ENCODE measurements at places on chromosomes 12 and 14.

DNA sequence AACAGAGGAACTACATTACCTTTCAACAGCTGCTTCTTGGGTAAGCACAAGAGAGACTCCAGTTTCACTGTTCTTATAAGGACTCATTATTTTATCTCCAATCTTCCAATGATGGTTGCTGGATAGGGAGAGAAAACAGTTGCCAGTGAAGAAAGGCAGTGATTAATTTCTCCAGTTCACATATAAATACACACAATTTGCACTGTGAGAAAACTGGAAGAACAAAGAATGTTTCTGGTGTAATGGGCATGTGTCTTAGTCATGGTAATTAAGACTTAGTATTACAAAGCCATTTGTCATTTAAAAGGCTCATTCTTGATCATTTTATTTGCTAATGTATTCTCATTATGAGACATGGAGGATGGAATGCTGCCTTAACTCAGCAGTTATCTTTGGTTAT lies 78.0 kb upstream of the FAR2 start:
- DNase-seq, result no peak

DNA sequence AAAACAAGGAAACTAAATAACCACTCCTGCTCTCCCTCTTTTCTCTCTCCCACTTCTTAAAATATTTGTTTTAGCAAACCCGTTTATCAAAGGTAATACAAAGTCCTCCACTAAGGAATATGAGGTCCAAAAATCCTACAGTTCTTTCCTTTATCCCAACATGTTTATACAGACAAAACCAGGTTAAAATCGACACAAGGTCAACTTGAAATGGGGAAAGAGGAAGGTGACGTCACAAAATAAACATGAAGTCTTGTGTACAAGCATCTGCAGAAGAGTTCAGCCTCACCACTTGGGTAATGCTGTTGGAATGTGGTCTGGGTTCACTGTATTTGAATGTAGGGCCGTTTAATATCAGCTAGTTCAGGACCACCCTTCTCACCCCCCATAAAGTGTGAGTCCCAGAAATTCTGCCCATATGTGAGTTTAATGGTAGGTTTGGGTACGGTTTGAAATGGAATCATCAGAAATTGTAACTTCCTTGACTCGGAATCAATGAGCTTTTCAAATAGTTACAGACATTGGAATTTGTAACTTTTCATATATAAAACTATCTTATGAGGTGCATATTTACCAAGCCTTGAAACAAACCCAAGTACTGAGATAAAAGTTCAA lies 120.0 kb upstream of the SLC38A2 start:
- DNase-seq, result no peak

GRCh38 chr14:57871459-57872080 lies 5.7 kb upstream of the SLC35F4 start:
- DNase-seq, result no peak

DNA sequence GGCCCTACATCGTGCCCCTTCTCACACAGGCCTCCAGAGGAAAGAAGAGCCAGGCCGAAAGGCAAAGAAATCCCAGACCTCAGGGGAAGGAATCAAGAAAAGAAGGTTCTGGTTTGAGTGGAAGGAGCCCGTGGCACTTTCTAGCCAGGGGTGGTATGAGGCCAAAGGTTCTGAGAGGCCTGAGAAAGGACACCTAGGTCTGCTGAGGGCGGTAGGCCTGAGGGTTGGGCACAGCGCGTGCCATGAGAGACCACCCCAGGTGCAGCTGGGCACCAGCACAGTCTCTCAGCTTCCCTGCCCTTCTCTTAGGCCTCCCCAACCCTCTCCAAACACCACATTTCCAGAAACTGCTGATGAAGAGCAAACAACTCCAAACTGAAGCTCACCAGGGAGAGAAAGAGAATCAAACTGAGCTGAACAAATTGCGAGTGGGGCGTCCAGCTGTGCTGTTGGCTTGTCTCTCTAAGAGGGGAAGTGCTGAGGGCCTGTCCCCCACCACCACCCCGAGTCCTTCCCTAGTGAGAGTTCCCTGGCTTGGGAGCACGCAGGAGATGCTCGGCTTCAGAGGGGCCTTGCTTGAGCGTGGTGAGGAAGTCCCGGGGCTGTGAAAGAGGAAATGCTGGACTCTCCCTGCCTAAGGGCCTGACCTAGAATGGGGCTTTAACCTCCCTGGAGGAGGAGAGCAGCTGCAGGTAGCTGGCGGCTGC lies 184.8 kb downstream of the ZFP36L1 start:
- DNase-seq, result no peak

DNA sequence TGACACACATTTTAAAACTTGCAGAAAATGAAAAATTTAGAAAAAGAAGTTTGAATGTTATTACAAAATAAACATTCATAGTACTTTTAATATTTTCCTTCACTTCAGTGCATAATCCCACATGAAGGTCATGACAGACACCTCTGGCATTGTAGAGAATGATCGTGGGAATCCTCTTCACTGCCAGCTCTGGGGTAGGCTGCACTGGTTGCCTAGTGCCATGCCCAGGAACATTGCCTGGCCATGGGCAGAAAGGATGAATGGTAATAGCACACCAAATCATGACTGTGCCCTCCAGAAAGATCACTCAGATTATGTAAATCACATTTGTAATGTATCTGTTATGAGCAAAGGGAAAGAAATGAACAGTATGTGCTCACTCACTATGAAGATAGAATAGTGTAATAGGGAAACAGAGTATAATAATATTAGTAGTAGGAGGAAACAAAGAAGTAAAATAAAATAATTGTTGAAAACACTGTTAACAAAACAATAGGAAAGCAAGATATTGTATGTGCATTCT lies 161.6 kb downstream of the PLCZ1 start:
- DNase-seq, result no peak

DNA sequence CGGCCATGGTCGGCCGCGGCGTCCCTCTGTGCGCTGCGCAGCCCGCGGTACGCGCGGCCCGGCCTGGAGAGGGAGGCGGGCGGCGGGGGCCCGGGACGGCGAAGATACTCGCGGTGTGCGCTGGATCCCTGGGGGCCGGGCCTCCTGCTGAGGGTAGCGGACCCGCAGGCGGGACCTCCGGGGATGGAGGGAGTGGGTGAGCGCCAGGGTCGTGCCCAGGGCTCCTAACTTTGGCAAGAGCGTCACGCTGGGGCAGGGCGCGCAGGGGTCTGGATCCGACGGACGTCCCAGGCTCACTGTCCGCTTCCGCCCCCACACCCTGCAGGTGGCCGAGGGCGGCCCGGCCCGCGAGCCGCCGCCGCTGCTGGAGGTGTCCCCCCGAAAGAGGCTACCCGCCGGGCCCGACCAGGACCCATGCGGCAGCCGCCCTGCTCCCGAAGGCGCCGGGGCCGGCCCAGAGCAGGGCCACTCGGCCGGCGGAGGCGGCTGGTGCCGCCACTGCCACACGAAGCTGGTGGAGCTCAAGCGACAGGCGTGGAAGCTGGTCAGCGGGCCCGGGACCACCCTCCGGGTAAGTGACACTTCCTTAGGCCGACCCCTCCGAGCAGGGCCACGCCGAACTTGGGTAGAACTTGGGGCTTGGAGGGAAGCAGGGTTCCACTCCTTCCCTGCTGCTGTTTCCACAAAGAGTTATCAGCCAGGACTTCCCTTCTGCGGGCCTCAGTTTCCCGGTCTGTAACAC lies 502 bp downstream of the KIF26A start:
- no peak for DNase-seq

DNA sequence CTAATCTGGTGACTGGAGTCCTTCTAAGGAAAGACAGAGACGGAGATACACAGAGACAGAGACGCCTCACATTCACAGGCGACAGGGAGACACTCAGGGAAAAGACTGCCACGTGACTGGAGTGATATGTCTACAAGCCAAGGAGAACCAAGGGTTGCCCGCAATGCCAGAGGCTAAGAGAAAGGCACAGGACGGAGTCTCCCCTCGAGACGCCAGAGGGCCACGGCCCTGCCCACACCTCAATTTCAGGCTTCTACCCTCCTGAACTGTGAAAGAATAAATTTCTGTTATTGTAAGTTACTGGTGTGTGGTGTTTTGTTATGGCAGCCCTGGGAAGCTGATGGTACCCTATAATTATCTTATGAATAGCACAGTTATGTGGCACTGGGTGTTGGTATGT lies 11.6 kb upstream of the RAN start:
- no peak for DNase-seq

GRCh38 chr12:3958534-3958933 lies 85.3 kb upstream of the PARP11 start:
- no peak for DNase-seq

- DNase-seq, result no peak
Measured at GRCh38 chr12:102023343-102023930, 38.4 kb downstream of the WASHC3 start.

DNA sequence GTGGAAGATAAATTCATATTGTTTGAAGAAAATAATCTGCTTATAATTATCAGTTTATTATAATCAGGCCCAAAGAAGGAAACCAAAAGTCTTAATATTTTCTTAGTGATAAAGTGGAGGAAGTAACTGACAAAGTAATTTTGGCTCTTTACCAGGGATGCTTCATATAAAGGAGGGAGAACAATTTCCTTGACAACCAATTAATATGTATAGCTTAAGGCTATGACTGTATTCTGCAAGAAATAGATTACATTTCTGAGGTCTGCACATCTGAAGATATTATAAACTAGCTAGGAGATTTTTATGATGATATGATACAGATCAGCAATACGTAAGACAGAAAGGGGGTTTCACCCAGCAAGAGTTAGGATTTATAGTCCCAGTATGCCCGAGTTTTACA lies 90.8 kb downstream of the BICD1 start:
- no peak for DNase-seq

DNA sequence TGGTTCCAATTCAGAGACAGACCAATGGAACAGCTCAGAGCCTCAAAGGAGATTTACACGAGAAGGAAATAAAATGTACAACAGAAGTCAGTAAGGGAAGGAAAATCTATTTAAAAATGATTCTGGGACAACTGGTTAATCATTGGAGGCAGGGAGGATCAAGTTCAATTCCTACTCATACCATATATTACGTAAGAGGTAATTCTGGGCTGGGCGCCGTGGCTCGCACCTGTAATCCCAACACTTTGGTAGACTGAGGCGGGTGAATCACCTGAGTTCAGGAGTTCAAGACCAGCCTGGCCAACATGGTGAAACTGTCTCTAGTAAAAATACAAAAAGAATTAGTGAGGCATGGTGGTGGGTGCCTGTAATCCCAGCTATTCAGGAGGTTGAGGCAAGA lies 36.7 kb upstream of the PITPNM2 start:
- no peak for DNase-seq

DNA sequence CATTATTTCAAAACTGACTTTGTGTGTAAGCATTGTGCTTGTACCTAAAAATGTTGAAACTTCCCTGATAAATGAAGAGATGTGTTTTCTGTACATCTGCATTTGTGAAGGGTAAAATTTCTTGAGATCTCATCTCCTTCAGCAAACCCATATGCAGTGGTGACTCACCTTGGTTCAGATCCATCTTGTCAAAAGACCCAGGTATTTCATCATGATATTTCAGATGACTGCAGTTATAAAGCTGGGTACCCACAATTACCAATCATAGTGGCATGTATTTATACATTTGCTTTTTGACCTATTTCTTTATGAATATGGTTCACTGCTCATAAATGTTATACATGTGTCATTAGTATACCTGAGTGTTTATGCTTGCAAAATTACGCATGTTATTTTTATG lies 1213.6 kb downstream of the GALC start:
- DNase-seq, result no peak

Measured in CD4-positive, alpha-beta T cell treated with Interleukin-2 at 100 ng/mL for 4 hours (primary cell).